ENCODE measurements at places on chromosomes 3 and 15. TPM values are rescaled to one million over a fixed set of nuclear protein-coding genes. Genes with fewer than 3 reads are reported as not detected.

DNA sequence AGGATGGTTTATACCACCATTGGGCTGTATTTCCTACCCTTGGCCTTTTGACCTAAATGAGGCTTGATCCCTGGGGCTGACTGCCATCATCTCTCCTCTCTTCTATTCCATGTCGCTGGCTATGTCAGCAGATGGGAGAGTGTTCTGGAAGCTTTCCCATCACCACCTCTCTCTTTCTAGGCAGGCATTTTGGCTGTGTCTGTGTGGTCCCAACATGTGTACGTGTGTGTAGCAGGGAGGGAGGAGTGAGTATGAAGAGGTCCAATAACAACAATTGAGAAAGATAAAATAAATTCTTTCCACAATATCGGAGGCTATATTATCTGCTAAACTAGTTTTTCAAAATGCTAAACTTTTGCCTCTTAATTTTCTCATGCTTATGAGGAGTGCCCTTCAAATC lies 34.1 kb downstream of the CGNL1 start:
- H3K27ac ChIP-seq = no peak overlapping the region
- no peaks in the 10 kb centered on the region for H3K27me3 ChIP-seq
- no peak for DNase-seq
- H3K36me3 ChIP-seq = no peaks in the 10 kb centered on the region

- H3K27ac ChIP-seq = no peak overlapping the region
- H3K27me3 ChIP-seq = no peaks in the 10 kb centered on the region
- no peaks in the 10 kb centered on the region for H3K36me3 ChIP-seq
- H3K4me1 ChIP-seq = peaks cover 20% of the 10 kb centered on the region
- H3K4me3 ChIP-seq = no peak overlapping the region
Observed at GRCh38 chr3:151165226-151165625, 37.8 kb downstream of the GPR171 start.

ITIH4 gene
- total RNA-seq = 38.5 TPM

CLDN18 gene
- total RNA-seq = not detected

DZIP1L gene
- not detected for total RNA-seq

NDN gene
- total RNA-seq = not detected

CHCHD6 gene
- total RNA-seq = 13.5 TPM

DNA sequence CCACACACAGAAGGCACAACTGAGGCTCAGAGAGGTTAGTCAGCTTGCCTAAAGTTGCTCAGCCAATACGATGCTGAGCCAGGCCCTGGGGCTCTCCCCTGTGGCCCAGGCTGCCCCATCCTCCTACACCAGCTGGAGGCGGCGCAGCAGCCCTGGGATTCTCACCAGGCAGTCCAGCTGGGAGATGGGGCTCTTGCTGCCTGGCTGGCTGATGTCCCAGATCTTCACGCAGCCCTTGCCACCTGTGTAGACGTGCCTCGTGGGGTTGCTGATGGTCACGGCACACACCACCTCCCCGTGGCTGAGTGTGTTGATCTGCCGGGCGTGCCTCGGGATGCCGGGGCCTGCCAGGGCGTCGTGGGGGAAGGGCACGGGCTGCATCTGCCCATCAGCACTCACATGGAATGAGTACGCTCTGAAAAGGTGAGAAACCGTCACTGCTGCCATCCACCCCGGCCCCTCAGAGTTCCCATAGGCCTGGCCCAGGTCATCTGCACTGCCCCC lies 42.8 kb downstream of the TLE3 start:
- no peak for DNase-seq
- H3K27me3 ChIP-seq = no peaks in the 10 kb centered on the region
- no peak overlapping the region for H3K27ac ChIP-seq
- H3K4me1 ChIP-seq = no peaks in the 10 kb centered on the region

DNA sequence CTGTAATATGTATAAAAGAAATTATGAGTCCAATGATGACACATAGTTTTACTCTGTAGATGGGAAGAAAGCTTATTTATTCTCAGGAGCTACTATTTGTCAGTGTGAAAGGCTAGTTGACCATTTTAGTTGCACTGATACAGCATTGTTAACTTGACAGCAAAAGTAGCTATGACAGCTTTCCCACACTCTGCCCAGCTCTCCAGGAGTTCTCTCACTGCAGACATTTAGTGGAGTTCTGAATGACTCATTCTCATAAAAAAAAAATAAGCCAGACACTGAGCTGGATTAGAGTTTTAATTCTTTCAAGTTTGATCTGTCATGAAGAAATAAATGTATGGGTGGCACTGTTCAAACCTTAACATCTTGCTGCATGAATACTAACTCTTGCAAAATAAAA lies 77.2 kb upstream of the CFAP20DC start:
- H3K4me3 ChIP-seq = no peak overlapping the region
- no peak for DNase-seq
- H3K27me3 ChIP-seq = no peaks in the 10 kb centered on the region
- H3K4me1 ChIP-seq = no peaks in the 10 kb centered on the region
- H3K36me3 ChIP-seq = no peaks in the 10 kb centered on the region
- H3K27ac ChIP-seq = no peak overlapping the region

CYP11A1 gene
- total RNA-seq = not detected

WDR93 gene
- 0.29 TPM for total RNA-seq

DNA sequence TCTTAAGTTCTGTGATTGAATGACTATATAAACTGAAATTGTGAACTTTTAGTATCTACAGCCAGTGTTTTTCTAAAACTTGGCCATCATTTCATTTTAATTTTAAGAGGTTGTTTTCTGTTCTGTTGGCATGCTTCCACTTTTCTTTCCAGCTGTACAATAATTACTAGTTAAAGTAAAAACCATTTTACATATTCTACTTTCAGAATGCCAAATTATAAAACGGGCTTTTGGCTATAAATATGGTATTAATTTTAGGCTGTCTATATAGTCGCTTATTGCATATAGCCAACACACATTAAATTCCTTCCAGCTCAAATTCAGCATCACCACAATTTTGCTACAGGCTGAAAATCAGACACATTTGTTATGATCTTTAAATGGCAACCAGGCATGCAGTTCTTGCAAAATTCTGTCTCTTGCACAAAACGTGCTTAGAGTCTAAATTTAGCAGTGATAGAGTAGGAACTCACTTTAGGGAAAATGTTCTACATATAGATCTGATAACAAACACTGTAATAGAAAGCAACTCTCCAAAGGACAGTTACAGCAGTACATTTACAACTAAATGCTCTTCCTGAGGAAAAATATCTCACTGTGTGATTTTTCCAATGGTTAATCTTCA lies 81.1 kb downstream of the BTD start:
- no peak for DNase-seq
- peaks cover 24% of the 10 kb centered on the region for H3K36me3 ChIP-seq
- no peak overlapping the region for H3K27ac ChIP-seq
- H3K4me1 ChIP-seq = no peaks in the 10 kb centered on the region
- no peak overlapping the region for H3K4me3 ChIP-seq
- no peaks in the 10 kb centered on the region for H3K27me3 ChIP-seq

- H3K36me3 ChIP-seq = no peaks in the 10 kb centered on the region
- H3K27ac ChIP-seq = no peak overlapping the region
- no peak for DNase-seq
Observed at GRCh38 chr3:137163241-137163871, 205.6 kb downstream of the IL20RB start.

DNA sequence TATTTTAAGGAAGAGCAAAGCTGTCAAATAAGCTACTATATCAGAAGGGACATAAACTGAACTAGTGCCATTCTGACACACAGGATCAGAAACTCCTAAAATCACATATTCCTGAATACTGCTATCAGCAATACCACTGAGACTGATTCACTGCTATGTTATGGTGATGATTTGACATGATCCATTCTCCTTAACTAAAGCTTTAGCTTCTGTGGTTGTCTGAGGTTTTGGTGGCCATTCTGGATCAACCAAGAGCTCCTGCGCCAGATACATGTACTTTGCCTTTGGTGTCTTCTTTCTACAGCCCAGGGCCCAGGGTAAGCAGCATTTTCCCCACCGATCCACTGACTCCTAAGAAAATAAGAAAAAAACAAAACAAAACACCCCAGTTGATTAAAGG lies 6.7 kb upstream of the GP5 start:
- no peak for DNase-seq
- peaks cover 5% of the 10 kb centered on the region for H3K36me3 ChIP-seq
- no peaks in the 10 kb centered on the region for H3K27me3 ChIP-seq
- H3K4me1 ChIP-seq = no peaks in the 10 kb centered on the region

CD86 gene
- 37.6 TPM for total RNA-seq

- no peaks in the 10 kb centered on the region for H3K36me3 ChIP-seq
- no peaks in the 10 kb centered on the region for H3K27me3 ChIP-seq
- H3K4me3 ChIP-seq = no peak overlapping the region
- no peak for DNase-seq
- H3K4me1 ChIP-seq = no peaks in the 10 kb centered on the region
Observed at GRCh38 chr15:95470997-95471689, 859.4 kb upstream of the NR2F2 start.

- peak overlapping the region; percentile 91 for H3K27ac ChIP-seq
- peaks cover 50% of the 10 kb centered on the region for H3K4me1 ChIP-seq
- H3K4me3 ChIP-seq = peak overlapping the region; percentile 94
- H3K27me3 ChIP-seq = no peaks in the 10 kb centered on the region
- peak; percentile 59 for DNase-seq
Observed at GRCh38 chr3:71062952-71063772, 520.4 kb downstream of the FOXP1 start.

DNA sequence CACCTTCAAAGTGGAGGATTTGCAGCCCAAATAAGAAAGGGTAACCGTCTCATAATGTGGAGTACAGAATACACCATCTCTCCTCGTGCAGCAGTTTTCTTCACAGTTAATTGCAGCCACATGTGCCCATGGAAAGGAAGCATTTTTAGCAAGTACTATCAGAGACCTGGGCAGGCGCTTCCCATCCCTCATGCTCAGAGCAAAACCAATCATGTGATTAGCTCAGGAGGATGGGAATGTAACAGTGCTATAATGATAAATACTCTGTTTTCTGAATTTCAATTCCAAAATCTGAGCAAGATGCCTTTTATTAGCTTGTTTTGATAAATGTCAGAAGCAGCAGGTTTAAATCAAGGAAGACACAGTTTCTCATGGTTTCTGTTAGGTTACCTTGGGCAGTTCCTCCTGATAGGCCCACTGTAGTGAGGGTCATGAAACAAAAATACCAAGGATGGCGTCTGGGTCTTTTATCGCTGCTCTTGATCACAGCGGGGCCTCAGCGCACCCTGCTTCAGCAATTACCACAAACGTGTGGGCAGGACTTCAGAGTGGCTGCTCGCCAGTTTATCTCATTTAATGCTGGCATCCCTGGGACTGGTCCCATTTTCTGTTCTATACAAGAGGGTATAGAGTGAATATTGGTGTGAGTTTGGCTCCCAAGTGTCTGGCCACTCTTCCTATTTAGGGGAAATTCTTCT lies 92.6 kb upstream of the VGLL4 start:
- no peak for DNase-seq
- no peaks in the 10 kb centered on the region for H3K4me1 ChIP-seq
- H3K27me3 ChIP-seq = no peaks in the 10 kb centered on the region
- H3K4me3 ChIP-seq = no peak overlapping the region
- no peaks in the 10 kb centered on the region for H3K36me3 ChIP-seq

DNA sequence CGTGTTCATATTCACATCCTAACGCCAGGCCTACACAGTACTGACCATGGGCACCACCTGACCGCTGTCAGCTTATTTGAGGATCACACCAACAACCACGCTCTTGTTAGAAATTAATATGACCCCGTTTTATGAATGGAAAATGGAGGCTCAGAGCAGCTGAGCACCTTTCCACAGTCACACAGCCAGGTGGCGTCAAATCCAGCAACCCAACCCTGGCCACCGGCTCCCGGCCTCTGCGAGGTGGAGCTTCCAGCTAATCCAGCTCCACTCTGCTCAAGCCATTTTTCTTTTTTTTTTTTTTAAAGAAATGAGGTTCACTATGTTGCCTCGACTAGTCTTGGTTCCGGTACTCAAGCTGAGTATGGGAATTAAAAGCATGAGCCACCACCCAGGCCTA lies 41.3 kb downstream of the RPN1 start:
- no peaks in the 10 kb centered on the region for H3K36me3 ChIP-seq
- no peak overlapping the region for H3K4me3 ChIP-seq
- H3K27me3 ChIP-seq = peaks cover 4% of the 10 kb centered on the region
- no peak overlapping the region for H3K27ac ChIP-seq
- DNase-seq = no peak

DNA sequence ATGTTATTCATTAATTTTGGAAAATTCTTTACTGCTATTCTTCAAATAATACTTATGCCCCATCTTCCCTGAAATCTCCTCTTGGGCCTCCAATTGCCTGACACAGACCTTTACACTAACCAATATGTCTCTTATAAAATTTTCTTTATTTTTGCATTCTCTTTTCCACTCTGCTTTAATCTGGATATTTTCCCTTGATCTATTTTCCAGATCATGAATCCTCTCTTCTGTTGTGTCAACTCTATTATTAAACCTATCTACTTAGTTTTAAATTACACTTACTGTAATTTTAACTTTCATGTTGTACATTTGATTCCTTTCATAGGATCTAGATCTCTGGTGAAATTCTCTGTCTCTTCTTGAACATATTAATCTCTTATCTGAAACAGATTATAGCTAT lies 278.7 kb downstream of the FHIT start:
- H3K4me1 ChIP-seq = no peaks in the 10 kb centered on the region
- no peak overlapping the region for H3K4me3 ChIP-seq
- no peak overlapping the region for H3K27ac ChIP-seq
- H3K27me3 ChIP-seq = no peaks in the 10 kb centered on the region
- no peak for DNase-seq

DNA sequence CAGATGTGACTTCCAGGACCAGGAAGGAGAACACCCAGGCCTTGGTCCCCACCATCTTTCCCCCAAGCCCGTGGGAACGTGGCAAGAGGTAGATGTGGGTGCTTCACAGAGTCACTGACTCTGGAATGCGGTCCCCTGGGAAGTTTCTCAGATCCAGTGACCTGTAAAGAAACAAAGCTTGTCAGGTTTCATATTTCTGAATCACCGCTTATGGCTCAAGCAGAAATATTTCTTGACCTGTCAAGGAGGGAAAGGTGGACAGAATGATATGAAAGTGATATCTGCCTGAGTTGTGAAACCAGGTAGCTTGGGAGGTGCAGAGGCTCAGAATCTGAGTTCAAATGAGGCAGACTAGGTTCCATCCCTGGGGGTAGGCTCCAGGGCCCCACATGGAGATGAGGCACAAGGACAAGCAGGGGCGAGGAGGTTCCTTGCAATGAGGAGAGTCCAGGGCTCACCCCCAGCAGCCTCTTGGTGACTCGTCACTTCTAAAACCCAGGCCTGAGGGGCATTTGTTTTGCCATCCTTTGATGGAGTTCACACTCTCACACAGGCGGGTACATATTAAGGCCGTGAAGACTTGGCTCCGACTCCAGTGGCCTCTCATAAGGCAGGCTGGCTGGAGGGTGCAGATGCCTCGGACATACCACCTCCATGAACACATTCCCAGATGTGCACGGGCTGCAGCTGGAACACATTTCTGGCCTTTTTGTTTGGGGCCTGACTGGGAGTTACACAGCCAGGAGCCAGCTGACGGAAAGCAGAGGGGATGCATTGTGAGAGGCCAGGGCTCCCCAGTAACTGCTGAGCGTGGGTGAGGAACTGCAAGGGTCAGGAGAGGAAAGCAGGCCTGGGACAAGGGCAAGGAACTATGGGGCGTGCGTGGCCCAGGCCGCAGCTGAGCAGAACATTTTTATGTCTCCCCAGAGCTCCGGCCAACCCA lies 1.3 kb downstream of the CILP start:
- no peaks in the 10 kb centered on the region for H3K36me3 ChIP-seq
- no peak overlapping the region for H3K4me3 ChIP-seq
- no peak for DNase-seq
- H3K4me1 ChIP-seq = no peaks in the 10 kb centered on the region
- no peaks in the 10 kb centered on the region for H3K27me3 ChIP-seq

GRCh38 chr3:139585820-139586219 lies 46.3 kb upstream of the RBP1 start:
- H3K4me3 ChIP-seq = no peak overlapping the region
- no peaks in the 10 kb centered on the region for H3K36me3 ChIP-seq
- no peaks in the 10 kb centered on the region for H3K4me1 ChIP-seq
- H3K27me3 ChIP-seq = no peaks in the 10 kb centered on the region

Measured in B cell (primary cell).